ENCODE measurements at places on chromosomes 7 and 10.

DNA sequence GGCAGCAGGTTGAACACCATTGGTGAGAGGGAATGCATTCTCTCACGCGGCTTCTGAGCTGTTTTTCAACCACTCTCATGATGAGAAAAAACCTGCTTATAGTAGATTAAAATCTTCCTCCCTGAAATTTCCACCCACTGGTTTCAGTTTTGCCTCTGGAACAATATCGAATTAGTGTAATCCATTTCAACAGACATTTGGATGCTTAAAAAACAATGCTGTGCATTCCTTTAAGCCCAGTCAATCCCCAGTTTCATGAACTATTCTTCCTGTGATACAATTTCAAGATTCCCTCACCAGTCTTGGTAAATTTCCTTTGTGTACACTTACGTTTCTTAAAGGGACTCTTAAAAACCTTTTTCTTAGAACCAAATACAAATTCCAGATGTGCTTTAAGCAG, 89.6 kb downstream of the ITIH5 start:
- DNase-seq = peak; percentile 45

DNA sequence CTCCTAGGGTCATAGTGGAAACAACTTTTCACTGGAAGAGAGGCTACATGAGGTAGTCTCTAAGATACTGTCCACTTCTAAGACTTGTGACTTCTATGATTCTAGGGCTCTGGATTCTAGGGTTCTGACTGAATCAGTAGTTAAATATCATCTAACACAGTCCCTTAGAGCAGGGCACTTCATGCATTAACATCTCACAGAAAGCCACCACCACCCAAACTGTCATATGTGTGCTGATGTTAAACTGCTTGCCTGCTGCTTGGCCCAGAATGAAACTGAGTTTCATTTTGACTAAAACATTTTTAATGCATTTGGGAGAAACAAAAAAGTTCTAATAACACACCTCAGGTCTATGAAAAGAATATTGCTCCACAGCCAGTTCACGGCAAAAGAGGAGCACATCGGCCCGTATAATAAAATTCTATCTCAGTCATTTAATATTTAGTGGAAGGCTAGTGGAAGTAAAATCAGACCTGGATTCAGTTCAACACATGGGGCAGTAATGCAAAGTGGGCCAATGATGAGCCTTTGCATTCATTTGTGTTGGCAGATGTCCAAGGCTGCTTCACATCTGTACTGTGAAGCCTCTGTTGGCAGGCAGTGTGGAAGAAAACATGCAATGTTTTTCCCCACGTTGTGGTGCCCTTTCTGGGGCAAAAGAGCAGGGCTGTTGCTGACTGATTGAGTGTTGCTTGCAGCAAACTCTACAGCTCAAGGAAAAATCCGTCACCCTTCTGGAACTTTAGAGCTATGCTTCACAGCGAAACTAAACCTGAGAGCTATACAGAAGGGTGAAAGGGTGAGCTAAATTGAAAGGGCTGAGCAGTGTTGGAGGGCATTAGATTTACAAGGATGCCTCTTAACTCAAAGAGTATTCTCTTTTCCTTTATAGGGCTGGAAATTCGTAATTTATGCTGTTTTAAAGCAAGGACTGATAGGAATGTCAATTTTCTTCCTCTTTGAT, 33.5 kb upstream of the AUTS2 start:
- DNase-seq = peak; percentile 41

GRCh38 chr10:3265088-3265487, 92.5 kb upstream of the PITRM1 start:
- no peak for DNase-seq

GRCh38 chr7:4282434-4283223, 399.5 kb upstream of the FOXK1 start:
- DNase-seq = no peak

DNA sequence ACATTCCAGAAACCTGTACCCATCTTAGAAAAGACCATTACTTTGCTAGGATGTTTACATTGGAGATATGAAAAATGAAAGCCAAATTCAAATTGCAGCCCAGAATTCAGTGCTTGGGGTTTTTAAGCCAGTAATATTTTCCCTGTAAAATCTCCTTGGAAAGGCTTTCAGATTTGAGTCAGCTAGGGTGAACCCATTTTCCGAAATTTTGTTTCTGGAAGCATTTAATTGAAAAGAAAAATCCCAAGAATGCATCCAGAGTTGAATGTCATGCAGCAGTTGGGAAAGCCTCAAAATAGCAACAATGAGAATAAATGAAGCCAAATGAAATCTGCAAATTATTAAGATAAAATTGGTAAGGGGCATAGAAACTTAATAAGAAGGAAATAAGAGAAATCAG, 106.4 kb downstream of the BMPER start:
- DNase-seq = peak; percentile 28

DNA sequence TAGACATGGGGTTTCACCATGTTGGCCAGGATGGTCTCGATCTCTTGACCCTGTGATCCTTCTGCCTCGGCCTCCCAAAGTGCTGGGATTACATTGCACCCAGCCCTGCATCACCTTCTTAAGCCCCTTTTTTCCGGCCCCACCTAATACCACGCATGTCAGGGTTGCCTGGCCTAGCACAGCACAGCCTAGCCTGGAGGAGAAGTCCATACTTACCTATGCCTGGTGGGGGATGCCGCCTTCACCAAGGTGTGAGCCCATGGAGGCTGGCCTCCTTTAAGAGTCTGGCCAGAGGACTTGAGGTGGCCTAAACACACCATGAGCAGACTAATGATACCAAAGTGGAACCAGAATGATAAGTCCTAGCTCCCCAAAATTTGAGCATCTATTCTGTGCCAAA, 22.0 kb upstream of the CUX1 start:
- DNase-seq = no peak

DNA sequence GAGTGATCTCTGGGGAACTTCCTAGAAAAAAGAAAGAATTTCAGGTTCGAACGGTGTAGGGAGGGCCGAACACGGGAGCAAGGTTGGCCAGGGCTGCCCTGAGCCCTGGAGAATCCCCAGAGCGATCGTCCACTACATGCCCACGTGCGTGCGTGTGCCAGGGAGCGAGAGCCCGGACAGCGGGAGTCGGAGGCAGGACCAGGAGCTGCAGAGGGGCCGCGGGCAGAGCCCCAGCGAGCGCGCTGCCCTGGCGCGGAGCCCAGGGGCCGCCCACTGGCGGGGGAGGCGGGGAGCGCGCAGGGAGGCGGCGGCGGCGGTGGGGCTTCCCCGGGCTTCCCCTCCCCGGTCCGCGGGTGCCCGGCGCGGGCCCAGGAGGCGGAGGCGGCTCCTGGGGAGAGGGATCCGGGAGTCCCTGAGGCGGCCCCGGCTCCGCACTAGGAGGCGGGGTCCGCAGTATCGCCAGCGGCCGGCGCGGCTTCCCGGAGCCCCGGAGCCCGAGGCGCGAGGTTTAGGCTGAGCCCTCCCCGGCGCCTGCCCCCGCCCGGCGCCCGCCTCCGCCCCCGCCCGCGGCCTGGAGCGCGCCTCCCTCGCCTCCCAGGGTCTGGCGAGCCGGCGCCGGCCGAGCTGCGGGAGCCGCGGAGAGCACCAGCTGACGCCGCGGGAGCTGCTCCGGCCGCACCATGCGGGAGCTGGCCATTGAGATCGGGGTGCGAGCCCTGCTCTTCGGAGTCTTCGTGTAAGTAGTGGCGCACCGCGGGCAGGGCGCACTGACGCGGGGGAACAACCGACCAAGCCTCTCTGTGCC, at the start of gene PLPP4:
TSS of gene PLPP4 (plus strand) at position 602 of the 805 bp plus-strand sequence. CDS start at position 681, 79 bp downstream.
- peak; percentile 79 for DNase-seq

GRCh38 chr10:17410907-17411306, 43.5 kb downstream of the ST8SIA6 start:
- DNase-seq = no peak

GRCh38 chr7:105101864-105102263, 87.9 kb downstream of the KMT2E start:
- DNase-seq = no peak

DNA sequence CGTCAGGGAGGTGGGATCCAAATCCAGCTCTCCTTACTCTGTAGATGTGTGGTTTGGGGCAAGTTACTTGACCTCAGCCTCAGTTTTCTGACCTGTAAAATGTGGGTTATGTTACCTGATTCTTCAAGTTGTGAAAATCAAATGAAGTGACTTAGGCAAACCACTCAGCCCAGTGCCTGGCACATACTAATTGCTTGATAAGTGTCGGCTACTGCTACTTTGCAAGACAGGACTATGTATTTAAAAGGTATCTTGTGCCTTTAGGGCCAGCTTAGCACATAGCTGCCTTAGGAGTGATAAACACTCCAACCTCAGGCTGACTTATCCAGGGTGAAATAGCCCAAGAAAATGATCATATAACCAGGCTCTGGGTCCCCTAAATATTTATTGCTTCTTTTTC, 42.9 kb downstream of the GOLGA7B start:
- no peak for DNase-seq

DNA sequence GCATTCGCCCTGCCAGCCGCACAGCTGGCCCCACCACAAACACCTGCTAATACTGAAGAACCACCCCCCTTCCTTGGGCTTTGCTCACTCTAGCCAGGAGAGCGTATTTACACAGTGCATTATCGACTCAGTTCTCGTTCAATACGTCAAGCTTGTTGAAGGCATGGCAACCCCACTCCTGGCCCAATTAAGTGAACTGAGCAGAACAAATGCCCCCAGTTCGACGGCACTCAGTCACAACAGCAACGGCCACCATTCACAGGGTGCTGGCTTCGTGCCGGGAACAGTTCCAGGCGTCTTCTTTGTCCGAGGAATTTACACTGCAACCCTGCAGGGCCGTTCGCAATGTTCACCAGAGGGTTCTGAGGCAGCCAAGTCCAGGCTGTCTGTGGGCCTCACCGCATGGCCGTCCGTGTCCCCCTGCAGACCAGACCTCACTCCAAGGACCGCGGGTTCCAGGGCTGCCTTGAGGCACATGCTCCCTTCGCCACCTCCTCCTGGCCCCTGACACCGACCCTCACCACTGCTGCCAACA, 175.3 kb downstream of the DIP2C start:
- no peak for DNase-seq

- no peak for DNase-seq
Measured at GRCh38 chr7:151120896-151121295, 34.6 kb downstream of the AGAP3 start.

GRCh38 chr10:18479502-18479901, 171.9 kb downstream of the NSUN6 start:
- DNase-seq = no peak

- DNase-seq = peak; percentile 24
Measured at GRCh38 chr10:24884316-24884715, 68.1 kb downstream of the PRTFDC1 start.

GRCh38 chr7:117012284-117012683, 59.0 kb downstream of the ST7 start:
- no peak for DNase-seq

- DNase-seq = no peak
Measured at GRCh38 chr10:121484401-121484800, 113.8 kb downstream of the FGFR2 start.

DNA sequence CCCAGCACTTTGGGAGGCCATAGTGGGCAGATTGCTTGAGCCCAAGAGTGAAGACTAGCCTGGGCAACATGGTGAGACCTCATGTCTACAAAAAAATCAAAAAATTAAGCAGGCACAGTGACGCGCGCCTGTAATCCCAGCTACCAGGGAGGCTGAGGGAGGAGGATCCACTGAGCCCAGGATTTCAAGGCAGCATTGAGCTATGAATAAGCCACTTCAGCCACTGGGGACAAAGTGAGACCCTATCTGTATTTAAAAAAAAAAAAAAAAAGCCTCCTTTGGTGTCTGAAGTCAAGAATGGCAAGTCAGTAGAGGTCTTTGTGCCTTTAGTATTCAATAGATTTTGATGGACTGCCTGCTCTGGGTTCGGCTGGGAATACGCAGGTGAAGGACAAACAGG, 85.7 kb downstream of the RALA start:
- no peak for DNase-seq

DNA sequence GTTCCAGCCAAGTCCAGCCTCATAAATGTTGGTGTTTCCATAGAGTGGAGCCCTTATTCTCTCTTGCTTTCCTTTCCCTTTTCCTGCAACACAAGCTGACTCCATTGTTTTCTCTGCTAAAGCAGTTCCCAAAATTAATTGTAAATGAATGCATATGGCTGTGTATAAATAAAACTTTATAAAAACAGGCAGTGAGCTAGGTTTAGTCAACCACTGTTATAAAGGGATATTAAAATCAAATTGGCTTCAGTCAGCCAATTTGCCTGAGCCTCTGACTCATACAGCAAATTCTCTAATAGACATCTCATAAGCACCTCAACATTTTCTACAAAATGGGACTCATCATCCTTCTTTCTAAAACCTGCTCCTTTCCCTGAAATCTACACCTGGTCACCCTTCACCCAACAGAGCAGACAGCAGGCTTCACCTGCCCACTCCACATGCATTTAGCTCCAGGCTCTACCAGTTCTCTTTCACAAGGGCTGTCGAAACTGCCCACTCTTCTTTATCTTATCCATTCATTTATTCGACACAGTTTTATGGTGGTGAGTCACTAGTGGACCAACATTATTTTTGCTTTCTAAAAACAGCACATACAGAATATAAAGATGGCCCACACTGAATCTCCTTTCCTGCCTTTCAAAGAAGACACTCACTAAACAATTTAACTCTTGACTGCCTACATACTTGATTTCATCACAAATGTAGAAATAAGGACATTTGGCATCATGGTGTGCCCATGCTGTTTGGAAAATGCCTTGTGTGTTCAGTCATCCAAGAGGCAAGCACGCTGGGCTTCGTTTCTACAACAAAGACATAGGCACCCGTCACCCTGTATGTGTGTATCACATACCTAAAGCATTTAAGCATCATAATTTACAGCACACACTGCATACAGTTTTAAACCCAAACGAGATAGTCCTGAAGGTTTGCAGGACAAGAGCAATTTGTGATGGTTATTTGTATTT, 74.6 kb upstream of the C7orf33 start:
- DNase-seq = no peak

DNA sequence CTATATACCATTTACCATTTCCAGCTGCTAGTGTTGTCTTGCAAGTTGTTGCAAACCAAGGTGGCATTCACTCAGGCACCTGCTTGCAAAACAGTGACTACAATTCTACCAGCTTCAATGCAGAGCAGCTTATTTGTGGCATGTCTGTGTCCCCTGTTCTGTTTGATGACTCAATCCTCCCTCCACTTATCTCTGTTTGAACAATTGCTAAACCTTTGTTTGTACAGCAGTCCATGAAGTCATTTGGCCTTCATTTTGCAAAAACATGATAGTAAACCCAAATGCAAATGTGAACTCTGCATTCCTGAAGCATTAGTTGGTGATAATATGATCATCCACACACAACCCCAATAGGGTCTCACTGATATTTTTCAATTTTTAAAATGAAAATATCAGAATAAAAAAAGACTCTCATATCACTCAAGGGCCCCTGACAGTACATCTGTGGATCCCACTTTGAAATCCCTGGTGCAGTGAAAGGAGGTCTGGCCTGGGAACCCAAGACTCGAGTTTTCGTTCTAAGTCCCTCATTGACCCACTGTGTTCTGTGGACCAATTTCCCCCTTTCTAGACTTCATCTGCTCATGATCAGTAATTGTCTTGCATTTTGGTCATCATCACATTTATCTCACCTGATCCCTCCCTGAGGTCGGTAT, 425.4 kb downstream of the RPS24 start:
- DNase-seq = peak; percentile 57

- peak; percentile 61 for DNase-seq
Measured at GRCh38 chr7:42244828-42245227, 7.8 kb upstream of the GLI3 start.

All from GM03348 (cell line).